ENCODE measurements at places on chromosomes 1 and 21.

DNA sequence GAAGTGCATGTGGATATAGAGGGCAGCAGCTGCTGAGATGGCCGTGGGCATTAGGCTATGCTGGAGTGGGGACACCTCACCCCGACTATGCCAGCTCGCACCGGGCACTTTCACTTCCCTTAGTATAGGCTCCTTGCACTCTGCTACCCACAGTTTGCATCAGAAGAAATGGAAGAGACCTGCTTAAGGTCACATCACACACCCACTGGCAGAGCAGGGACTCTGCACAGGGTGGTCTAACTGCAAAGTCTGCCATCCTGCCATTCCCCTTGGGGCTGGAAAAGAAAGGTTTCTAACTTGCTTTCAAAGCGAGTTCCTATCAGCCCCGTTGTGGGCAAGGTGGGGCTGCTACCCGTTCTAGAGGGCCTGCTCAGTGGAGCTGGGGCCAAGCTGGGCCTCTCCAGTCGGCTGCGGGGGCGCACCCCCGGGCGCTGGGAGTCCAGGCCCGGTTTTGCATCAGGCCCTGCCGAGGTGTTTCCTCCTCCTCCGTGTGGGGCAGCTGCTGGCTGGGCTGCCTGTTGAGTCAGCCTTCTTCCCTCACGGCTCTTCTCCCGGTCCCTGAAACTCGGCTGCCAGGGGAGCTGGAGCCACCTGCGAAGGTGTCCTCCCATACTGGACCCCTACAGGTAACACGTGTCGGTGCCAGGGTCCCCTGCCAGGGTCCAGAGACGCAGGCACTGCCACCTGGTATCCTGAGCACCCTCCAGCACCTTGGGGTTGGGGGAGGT lies at the start of gene SYTL1:
TSS of gene SYTL1 (plus strand) at position 498 of the 728 bp plus-strand sequence. CDS start 3,313 bp downstream, outside the sequence.
- no peak for DNase-seq

DNA sequence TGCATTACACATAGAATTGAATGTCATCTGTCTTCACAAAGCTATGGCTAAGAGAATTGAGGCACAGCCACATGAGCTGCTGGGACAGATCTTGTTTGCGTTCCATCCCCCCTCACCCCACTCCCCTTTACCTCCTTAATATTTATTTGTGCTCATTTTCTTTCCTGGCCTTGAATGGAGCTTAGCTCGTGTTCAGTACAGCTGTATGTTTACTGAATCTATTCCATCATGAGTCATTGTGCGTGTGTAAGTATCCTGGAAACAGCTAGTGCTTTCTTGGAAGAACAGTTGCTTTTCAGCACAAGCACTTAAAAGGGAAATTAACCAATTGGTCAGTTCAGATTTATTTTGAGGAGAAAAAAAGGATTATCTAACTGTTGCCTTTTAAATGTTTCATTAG lies 14.7 kb downstream of the PROX1 start:
- no peak for DNase-seq

DNA sequence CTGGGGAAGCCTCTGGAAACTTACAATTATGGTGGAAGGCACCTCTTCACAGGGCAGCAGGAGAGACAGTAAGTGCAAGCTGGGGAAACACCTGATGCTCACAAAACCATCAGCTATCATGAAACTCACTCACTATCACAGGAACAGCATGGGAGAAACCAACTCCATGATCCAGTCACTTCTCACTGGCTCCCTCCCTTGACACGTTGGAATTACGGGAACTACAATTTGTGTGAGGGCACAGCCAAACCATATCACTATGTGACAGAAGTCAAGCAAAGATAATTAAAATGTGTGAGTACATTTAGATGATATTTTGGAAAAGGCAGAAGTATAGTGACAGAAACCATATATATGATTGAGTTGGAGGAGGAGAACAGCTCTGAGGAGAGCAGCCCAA lies 474.0 kb upstream of the OLFM3 start:
- DNase-seq: no peak

DNA sequence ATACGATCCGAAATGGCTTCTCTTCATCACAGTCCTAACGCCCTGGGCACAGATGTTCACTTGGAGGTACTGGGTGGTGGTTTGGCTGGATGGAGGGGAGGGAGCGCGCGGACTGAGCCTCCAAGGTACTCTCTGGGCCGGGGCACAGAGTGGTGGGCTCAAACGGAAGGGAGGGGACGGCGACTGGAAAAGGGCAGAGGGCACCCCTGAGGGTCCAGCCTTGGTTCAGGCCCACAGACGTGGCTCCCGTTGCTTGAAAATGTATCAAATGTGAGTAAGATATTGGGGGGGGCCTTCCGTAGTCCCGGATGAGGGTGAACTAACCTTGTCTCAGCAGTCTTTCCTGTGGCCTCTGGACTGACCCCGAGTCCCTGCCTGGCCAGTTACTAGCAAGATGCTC lies 463 bp downstream of the IL12RB2 start:
- DNase-seq: no peak

DNA sequence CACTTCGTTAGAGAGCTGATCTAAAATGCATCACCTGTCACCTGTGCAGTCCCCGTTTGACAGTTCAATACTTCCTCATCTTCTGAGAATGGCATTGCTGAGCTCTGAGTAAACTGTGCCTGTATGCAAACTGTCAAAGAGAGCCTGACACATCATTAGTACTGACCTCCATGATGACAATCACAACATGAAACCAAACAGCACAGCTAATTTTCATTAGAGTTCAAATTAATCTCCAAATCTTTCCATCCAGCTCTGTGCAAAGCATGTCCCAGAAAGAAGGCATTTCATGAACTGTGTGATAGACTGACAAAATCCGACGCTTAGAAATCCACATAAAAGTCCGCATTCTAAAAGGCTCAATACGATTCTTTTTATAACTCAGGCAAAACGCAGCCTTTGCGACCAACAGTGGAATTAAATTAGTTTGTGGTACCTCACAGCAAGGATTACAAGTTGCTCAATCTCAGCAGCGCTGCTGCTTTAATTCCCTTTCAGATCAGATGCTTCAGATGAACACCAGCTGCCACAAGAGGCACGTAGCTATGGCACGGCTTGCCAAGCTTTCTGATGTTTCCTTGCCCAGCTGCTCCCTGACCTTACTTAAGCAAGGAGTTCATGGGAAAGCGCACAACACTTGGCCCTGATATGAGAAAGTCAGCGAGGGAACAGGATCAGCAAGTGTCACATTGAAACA lies 765.5 kb upstream of the PRMT6 start:
- peak; percentile 45 for DNase-seq

- DNase-seq: no peak
Observed at GRCh38 chr21:35980821-35981220, 79.5 kb downstream of the SETD4 start.

DNA sequence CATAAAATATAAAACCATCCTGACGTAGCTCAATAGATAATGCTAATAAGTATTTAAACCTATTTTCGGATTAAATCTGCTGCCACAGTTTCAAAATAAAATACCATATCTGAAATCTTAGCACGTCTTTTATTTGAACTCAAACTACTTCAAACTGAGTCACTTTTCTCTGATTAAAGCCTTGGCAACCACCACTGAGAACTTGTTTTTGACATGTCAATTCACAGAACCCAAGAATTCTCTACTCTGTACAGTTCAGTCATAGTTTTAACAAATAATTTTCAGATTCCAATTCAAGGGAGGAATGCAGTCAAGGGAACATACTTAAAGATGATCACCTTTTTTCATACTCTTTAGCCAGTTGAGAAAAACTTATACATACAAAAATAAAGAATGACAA lies 643.2 kb downstream of the KCNT2 start:
- DNase-seq: no peak

DNA sequence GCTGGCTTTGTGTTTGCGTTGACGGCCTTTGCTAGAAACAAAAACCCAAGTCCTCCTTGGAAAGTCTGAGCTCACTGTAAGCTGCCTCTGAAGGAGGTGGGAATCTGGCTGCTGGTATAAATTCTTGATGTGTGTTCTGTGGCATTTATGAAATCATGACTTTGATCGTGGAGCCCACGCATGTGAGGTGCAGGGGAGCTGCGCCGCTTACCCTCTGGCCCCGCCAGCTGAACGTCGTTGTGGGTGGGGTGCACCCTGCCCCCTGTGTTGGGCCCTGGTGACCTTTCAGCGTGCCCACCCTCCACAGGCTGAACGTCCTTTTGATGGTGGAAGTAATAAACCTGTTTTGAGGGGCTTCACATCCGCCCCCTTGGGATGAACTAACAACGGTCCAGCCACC lies 21.2 kb upstream of the DIP2A start:
- no peak for DNase-seq

- DNase-seq: peak; percentile 75
Observed at GRCh38 chr1:154419620-154420571, 14.8 kb downstream of the IL6R start.

- DNase-seq: no peak
Observed at GRCh38 chr1:156726549-156727226, 1.6 kb upstream of the METTL25B start.

DNA sequence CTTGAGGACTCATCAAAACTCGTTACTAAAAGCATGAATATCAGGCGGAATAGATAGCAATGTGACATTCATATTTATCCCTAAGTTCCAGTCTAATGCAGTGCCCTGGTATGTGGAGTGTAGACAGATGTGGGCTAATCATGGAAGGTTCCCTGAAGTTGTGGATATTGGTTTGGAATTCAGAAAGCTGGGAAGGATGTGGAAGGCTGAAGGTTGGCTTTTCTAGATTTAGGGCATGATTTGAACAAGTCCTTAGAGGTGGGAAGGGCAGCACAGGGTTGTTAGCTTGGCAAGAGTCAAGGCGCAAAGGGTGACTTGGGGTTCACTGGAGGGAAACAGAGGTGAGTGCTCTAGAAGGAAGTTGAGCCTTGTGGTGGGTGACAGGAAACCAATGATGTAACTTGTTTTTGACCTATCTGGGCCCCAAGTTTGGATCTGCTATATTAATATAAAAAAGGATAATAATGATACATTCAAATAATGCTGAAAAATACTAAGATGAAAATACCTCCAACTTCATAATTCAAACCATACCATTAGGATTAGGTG lies 21.9 kb downstream of the LGALS8 start:
- DNase-seq: no peak

- no peak for DNase-seq
Observed at GRCh38 chr1:56321150-56321490, 258.2 kb downstream of the PLPP3 start.

DNA sequence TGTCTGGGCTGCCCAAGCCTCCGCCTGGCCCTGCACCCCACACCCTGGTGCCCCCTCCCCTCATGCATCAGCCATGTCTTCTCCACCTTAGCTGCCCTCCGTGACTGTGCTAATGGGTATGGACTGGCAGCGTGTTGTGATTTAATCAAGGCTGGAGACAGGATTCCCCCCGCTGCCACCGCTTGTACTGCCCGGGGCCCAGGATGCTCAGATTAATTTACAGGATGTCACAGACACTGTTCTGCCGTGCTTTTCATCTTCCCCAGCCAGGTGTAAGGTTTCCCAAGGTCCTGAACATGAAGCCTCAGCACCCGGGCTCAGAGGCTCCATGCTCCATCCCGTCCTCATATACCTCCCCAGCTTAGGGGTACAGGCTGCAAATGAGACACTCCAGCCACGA lies 66.3 kb downstream of the TAS1R2 start:
- DNase-seq: no peak

DNA sequence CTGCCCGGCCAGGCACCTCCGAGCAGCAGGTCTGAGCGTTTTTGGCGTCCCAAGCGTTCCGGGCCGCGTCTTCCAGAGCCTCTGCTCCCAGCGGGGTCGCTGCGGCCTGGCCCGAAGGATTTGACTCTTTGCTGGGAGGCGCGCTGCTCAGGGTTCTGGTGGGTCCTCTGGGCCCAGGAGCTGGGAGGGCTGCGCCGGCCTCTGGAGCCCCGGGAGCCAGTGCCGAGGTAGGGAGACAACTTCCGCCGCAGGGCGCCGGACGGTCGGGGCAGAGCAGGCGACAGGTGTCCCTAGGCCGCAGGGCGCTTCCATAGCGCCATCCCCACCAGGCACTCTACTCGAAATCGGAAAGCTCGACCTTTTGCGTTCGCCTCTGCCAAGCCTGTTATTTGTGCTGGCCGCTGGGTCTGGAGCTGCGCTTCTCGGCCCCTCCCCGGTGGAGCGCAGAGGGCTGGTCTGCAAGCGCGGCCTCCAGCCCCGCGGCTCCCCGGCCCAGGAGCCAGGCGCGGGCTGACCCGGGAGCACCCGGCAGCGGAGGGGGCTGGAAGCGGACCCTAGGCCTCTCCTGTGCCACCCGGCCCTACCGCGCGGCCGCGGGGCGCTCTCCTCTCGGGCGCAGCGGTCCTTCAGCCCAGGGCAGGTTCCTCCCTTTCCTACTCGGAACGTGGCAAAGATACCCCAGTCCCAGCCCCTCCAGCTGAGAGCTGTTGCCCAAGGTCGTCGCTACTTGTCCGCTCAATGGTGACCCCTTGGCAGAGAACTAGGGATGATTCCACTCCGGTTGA lies 2.2 kb downstream of the SIM2 start:
- DNase-seq: peak; percentile 55

DNA sequence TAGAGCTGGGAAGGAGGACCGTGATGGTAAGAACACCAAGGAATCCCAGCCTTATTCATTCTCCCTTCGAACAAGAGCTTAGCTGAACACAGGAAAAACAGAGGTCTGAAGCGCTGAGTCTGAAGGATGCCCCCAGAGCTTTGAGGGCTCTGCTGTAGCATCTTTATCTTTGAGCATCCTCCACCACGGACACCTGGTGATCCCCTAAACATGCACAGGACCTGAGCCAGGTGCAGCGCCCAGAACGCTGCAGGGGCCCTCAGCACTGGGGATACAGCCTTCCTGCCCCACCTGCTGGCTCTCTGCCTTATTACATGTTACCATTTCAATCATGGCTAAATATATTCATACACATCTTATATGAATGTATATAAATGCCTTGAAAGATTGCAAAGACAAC lies 7.7 kb upstream of the GPATCH4 start:
- DNase-seq: no peak

GRCh38 chr1:224959115-224959514 lies 29.6 kb downstream of the DNAH14 start:
- no peak for DNase-seq

DNA sequence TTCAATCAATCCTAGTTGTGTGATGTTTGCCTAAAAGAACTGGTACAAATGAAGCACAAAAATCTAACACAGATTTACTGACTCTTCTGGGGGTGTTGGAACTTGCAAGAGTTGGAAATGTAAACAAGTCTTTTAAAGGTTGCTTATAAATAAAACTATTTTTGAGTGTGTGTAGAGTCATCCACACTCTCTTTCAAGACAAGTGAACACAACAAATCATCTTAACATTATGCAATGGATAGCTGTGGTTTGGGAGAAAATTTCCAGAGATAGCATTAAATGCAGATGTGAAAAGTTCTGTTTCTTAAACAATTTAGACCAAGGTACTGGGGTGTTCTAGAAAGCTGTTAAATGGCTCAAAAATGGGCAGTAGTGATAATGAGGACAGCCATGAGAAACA lies 28.7 kb downstream of the C1orf87 start:
- no peak for DNase-seq

All from right forelimb (tissue), 1 donor.